ENCODE measurements at places on chromosomes 4 and X.

DNA sequence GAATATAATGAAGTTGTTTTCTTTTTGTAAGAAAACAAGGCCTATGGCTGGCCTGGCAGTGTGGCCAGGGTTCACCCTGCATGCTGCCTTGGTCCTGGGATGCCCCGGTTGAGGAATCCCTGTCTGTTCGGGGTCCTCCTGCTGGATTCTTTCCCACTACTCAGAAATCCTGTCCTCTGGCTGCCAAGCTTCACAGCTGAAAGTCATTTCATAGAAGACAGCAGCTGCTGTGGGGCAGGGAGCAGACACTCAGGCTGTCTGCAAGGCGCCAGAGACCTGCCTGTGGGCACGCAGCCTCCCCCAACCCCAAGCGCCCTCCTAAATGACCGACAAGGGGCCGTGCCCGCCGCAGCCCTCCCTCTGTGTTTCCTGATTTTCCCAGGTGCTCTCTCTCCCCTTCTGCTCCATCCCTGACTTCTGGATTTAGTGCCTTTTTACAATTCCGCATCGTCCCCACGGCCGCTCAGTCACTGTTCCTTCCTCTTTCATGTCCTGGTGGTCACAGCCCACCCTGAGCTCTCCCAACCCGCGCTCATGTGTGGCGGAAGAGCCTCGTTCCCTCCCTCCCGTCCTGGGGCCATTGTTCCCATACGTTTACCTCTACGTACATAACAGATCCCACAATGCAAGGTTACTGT, 27.5 kb downstream of the ZFYVE28 start:
- no peak for DNase-seq

DNA sequence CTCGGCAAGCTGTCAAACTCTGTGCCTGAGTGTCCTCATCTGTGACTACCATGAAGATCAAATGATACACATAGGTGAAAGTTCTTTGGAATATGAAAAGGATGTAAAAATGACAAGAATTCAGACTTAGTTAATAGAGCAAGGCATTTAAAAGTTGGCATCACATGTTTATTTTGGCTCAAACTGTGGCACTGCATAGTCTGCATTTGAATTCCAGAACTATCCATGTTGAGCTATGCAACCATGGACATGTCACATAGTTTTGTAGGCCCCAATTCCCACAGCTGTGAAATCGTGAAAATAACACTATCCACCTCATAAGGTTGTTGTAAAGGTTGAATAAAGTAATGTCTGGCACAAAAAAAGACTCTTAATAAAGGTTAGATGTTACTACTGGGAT, 33.9 kb downstream of the AFF2 start:
- DNase-seq, result no peak

DNA sequence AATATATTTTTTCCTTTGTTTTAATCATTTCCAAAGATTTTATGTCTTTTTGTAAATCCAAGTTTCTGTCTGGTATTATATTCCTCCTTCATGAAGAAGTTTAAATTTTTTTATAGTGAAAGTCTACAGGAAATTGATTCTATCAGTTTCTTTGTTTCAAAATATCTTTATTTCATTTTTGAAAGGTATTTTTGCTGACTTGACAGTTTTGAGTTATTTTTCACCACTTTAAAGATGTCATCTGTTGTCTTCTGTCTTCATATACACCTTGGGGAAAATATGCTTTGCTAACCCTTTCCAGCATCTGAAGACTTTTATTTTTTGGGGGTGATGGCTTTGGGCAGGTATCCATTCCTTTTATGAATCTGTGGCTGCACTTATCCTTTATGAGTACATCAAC, 164.4 kb upstream of the EPHA5 start:
- DNase-seq, result no peak

DNA sequence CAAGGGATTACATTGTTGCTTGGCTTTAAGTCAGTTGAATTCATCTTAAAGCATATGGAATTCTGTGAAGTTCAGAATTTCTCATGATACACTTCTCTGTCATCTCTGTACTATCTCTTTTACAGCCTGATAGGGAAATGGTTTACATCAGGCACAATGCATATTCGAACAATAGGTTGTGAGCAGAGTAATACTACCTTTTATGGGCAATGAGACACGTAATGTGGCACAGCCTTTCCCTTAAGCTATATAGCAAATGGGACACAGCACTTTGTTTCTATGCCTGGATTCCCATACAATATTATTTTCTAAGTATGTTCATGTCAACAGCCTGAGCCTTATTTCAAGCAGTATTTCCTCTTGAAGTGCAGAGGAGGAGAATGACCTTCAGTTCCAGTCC, 58.4 kb downstream of the SYNPO2 start:
- no peak for DNase-seq

DNA sequence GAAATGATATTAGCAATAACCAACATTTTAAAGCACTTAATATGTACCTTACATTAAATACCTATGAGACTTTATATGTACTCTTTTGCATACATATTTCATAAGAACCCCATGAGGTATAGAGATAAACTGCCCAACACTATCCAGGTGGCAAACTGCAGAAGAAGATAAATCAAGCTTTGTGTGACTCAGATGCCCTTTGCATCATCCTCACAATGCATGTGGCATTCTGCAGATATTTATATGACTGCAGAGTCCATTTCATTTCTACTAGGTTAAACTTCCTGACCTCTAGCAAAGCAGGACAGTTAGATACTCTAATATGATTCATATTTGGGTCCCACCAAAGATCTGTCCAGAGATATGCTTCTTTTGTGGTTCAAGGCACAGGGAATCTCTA, 85.6 kb upstream of the RASGEF1B start:
- DNase-seq, result no peak

GRCh38 chr4:54661169-54661568, 3.4 kb downstream of the KIT start:
- peak; percentile 96 for DNase-seq

DNA sequence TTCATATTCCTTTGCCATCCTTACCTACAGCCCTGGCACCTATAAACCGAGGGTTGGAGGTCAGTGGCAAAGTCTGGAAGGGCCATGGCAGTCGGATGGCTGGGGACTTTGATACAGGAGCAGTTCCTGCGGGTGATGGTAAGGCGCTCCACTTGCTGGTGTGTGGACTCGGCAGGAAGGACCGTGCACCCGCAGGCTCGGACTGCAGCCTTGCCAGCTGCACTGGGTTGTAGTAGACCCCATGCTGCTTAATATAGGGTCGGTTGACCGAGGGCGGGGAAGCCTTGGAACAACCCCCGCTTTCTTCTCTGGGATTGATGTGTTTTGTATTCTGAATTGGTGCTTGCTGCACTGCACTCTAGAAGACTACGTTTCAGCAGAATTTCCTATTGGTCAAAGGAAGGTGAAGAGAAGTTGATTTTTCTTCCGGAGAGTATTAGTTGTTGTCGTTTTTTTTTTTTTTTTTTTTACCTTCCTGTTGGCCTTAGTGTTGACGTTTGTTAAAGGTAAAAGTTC, 638 bp downstream of the BLTP1 start:
- DNase-seq, result peak; percentile 46
